ENCODE measurements at places on chromosomes 7 and 10. TPM values are rescaled to one million over a fixed set of nuclear protein-coding genes. Genes with fewer than 3 reads are reported as not detected.

Gene PMPCB
- total RNA-seq: 42.0 TPM

Gene SCART1
- 10.6 TPM for total RNA-seq

Gene HOXA3
- 6.5 TPM for total RNA-seq

Gene NUP205
- total RNA-seq: 30.1 TPM

Gene RSU1
- 122 TPM for total RNA-seq

Gene AOAH
- total RNA-seq: 20.2 TPM

Gene VGF
- total RNA-seq: not detected

Gene THSD7A
- total RNA-seq: 1.6 TPM

Gene BTBD16
- not detected for total RNA-seq

Gene ZNF365
- 2.2 TPM for total RNA-seq

Gene ADAMTS14
- total RNA-seq: not detected

Gene TYSND1
- 11.4 TPM for total RNA-seq

Gene NYAP1
- 0.95 TPM for total RNA-seq

Gene PVRIG
- 0.78 TPM for total RNA-seq

Gene SFXN2
- 18.3 TPM for total RNA-seq

Gene SPDYE2
- total RNA-seq: not detected

Gene STEAP1B
- 1.1 TPM for total RNA-seq

Gene ABCA13
- not detected for total RNA-seq

Gene ARHGEF5
- 6.8 TPM for total RNA-seq

Gene NKX1-2
- total RNA-seq: not detected

Gene TAS2R41
- 2.5 TPM for total RNA-seq
